Activated naive CD8-positive, alpha-beta T cell treated with anti-CD3 and anti-CD28 coated beads for 36 hours (primary cell): ENCODE measurements at places on chromosomes 1 and 21.

GRCh38 chr1:162134646-162135045 is 65.2 kb downstream of the NOS1AP start:
- DNase-seq = no peak

DNA sequence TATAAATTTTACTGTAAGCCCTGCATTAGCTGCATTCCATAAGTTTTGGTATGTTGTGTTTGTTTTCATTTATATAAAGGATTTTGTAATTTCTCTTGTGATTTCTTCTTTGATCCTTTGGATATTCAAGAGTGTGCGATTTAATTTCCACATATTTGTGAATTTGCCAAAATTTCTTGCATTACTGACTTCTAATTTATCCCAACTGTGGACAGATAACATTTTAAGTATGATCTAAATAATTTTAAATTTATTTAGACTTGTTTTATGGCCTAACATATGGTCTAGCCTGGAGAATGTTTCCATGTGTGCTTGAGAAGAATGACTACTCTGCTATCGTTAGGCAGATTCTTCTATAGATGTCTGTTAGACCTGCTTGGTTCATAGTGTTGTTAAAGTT is 23.2 kb downstream of the RPE65 start:
- no peak for DNase-seq

- no peak for DNase-seq
Measured at GRCh38 chr1:206133751-206134415, 16.7 kb upstream of the AVPR1B start.

DNA sequence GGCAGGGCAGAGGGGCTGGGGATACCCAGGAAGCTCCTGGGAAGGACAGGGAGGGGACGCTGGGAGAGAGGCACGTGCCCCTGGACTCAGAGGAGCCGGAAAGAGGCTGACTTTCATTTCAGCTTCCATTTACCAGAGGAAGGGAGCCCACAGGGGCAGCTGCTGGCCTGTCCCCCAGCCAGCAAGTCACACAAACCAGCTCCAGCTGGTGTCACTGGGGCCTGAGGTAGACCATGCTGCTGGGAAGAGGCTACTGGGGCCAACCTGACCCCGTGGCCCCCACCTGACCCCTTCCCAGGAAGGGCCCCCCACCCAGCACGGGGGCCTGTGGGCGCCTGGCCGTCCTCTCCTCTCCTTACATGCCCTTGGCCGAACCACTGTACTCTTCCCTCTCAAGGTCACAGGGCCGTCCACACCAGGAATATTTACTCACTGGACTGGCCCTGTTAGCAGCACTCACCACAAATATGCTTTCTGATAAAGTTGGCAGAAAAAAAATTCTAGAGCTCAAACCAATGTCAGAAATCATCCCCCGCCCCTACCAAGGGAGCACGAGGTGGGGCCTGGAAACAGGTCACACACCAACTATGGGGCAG is 110.5 kb downstream of the CASZ1 start:
- no peak for DNase-seq

DNA sequence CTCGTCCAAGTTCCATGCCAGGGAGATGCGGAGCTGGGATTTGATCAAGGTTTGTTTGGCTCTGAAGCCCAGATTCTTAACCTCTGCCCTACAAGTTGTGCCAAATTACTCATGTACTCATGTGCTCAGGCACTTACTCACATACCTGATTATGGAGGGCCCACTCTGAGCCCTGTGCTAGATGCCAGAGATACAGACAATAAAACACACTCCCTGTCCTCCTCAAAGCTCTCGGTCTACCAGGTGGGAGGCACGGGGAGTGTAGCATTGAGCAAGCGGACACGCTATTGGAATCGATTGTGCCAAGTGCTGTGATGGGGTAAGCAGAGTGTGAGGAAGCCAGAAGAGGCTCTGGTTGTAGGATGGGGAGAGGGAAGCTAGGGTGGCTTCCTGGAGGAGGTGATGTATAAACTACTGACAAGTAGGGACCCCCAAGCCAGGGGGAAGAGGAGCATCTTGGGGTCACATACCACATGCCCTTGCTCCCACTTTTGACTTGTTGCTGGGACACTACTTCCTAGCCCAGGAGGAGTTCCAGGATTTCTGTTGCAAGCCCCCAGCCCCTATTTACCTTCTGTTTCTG is 49.8 kb upstream of the IFNLR1 start:
- no peak for DNase-seq

DNA sequence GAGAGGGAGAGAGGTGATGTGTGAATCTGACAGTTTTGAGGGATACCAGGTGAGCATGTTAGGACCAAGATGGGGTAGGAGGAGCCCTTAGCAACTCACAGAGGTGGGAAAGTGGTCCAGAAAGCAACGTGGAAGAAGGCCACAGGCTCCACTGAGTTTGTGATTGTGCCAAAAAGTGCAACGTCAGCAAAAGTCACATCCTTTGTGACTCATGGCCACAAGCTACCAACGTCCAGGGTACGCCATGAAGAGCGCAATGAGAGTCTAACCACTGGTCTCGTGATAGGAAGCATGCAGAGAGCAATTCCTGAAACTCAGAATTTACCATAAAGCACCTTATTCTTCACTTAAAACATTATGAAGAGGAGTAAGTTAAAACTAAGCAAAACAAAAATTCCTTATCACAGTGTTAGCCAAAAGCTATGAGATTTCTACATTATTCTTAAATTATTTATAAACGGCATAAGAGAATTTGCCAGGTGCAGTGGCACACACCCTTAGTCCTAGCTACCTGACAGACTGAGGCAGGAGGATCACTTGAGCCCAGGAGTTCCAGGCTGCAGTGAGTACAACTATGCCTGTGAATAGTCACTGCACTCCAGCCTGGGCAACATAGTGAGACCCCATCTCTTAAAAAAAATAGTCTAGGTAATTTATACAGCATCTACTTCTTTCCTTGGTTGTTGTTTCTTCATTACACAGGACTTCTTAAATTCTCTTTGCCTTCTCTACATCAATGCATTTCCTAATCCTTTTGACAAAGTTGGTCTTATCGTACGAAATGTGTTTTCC is 55.2 kb downstream of the COLGALT2 start:
- no peak for DNase-seq

DNA sequence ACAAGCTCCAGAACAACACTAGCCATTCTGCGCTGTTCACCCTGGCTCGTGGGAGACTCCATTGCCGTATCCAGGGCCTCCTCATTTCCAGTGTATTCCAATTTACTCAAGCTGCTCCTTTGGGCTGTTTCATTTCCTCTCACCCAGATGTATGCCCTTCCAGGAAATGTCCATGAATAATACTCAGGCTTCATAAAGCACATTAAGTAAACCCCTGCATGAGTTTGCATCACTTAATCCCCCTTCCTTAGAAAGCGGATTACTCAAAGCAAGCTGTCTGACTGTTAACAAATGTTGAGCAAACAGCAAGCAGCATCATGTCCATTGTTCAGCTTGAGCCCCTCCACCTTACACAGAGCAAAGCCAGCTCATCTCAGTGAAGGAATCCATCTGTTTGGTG is 403.6 kb upstream of the PBX1 start:
- DNase-seq = no peak

- DNase-seq = no peak
Measured at GRCh38 chr1:175409938-175410337, 217.4 kb upstream of the KIAA0040 start.

GRCh38 chr1:228074954-228075730 is 7.4 kb upstream of the ARF1 start:
- no peak for DNase-seq

DNA sequence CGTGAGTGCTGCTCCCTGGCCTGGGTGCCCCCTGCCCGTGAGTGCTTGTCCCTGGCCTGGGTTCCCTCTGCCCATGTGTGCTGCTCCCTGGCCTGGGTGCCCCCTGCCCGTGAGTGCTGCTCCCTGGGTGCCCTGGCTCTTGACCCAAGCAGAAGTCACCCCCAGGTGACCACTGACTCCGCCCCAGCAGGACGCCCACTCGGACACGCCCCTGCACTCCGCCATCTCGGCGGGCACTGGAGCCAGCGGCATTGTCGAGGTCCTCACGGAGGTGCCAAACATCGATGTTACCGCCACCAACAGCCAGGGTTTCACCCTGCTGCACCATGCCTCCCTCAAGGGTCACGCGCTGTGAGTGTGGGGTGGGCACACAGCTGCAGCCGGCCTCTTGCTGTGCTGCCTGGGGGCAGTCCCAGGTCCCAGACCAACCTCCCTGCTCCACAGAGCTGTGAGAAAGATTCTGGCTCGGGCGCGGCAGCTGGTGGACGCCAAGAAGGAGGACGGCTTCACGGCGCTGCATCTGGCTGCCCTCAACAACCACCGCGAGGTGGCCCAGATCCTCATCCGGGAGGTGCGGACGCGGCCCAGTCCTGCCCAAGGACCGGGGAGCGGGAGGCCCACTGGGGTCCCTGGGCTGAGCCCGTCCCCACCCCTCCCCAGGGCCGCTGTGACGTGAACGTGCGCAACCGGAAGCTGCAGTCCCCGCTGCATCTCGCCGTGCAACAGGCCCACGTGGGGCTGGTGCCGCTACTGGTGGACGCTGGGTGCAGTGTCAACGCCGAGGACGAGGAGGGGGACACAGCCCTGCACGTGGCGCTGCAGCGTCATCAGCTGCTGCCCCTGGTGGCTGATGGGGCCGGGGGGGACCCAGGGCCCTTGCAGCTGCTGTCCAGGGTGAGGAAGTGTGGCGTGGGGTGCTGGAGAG is 3.9 kb upstream of the MMP23B start:
- no peak for DNase-seq

GRCh38 chr1:58620926-58621325 is 43.9 kb upstream of the TACSTD2 start:
- no peak for DNase-seq

- DNase-seq = no peak
Measured at GRCh38 chr1:108044318-108044717, 79.3 kb upstream of the VAV3 start.

DNA sequence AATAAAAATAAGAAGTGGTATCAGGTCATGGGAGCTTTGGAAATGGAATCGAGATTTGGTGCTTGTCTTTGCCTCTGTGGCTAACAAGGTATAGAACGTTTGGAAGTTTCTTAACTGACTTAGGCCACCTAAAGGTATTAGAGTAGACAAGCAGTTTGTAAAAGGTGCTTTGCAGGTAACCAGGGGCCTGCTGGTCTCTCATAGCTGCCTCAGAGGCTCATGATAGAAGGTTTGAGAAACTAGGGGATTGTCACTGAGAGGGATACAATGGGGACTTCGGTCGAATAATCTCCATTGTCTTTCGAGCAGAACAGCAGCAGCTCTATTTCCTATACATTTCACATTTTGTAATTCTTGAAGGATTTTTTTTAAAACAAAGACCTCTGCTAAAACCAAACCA is 37.6 kb downstream of the C21orf91 start:
- DNase-seq = no peak

DNA sequence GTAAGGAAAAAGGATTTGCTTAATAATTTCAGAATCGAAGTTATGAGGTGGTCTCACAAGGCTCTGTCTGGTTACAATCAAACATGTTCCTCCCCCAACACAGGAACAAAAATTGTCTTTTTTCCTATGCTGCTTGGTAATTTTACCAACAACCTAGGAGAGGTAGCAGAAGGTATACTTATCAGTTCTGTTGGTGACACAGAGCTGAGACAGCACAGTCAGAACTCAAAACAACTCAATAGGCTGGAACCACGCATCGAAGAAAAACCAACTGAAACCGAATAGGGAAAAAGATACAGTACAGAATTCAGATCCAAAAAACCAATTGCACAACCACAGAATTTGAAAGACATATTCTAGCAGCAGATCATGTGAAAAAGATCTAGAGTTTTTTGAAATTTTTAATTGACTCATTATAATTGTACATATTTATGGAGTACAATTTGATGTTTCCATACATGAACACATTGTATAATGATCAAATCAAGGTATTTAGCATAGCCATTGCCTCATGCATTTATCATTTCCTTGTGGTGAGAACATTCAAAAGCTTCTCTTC is 3.8 kb downstream of the G0S2 start:
- no peak for DNase-seq

GRCh38 chr1:1721201-1721600 is 3.0 kb downstream of the CDK11A start:
- DNase-seq = no peak

DNA sequence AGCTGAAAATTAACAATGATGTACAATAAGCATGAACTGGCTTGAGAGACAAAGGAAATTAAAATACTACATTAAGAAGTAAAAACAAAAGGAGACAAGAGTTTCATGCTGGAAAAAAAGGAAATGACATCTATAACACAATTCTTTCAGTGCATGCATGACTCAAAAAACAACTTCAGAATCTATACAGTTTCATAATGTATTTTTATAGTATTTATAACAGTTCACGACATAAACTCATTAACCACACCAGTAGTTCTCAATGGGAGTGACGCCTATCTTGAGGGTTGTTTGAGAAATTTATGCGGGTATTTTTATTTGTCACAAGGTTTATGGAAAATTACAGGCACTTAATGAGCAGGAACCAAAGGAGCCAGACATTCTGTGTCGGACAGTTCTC is 168.5 kb downstream of the SMYD3 start:
- no peak for DNase-seq

GRCh38 chr1:233543338-233544255 is 70.3 kb upstream of the KCNK1 start:
- DNase-seq = no peak

DNA sequence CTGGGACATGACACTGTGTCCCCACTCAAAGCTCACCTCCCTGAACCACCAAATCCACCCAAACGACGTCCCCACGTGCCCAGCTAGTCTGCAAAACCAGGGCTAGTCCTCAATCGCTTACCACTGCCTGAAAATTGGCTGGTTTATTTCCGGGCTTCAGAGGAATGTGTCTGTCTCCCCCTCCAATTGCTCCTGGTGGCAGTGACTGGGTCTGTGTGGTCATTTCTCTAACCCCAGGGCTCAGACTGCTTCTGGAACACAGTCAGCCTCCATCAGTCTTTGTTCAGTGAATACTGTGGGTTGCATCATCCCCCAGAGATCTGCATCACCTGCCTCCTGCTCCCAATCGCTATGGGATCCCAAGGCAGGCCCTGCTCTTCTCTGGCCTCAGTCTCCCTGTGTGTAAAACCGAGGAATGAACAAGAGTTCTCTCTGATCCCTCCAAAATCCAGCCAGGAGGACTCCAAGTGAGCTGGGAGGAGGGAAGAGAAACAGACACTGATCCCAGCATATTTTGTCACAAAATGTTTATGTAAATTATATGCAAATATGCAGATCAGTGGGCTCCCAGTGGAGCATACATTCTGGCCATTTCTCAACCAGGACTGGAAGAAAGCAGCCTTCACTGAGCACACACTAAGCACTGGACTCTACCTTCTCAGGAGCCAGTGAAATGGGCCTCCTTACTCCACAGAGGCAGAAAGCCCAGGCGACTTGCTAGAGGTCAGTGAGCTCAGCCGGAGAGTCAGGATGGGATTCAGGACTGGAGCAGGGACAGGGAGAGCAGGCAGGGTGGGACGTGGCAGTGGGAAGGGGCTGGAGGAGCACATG is 20.9 kb downstream of the SDC3 start:
- no peak for DNase-seq
